ENCODE measurements at places on chromosomes 12 and 14. TPM values are rescaled to one million over a fixed set of nuclear protein-coding genes. Genes with fewer than 3 reads are reported as not detected.

The KRT3 gene
- total RNA-seq, result not detected

The PCED1B gene
- total RNA-seq, result 5.0 TPM

The ATF7IP gene
- total RNA-seq, result 91.8 TPM

The TGM1 gene
- total RNA-seq, result 13.2 TPM

The POMT2 gene
- 30.4 TPM for total RNA-seq

The RTN1 gene
- total RNA-seq, result 5.4 TPM

The RAN gene
- 223 TPM for total RNA-seq

The GABARAPL1 gene
- total RNA-seq, result 167 TPM

The ACRBP gene
- total RNA-seq, result 1.9 TPM

The GCH1 gene
- total RNA-seq, result 6.4 TPM

The LRRC9 gene
- total RNA-seq, result not detected

- DNase-seq, result peak; percentile 75
These were observed 132.6 kb upstream of the MAP1LC3B2 start for GRCh38 chr12:116426391-116427136.

GRCh38 chr14:55688566-55688965, 108.6 kb downstream of the KTN1 start:
- no peak for DNase-seq

GRCh38 chr14:75660238-75660629, 442 bp downstream of the ERG28 start:
- no peak for DNase-seq

DNA sequence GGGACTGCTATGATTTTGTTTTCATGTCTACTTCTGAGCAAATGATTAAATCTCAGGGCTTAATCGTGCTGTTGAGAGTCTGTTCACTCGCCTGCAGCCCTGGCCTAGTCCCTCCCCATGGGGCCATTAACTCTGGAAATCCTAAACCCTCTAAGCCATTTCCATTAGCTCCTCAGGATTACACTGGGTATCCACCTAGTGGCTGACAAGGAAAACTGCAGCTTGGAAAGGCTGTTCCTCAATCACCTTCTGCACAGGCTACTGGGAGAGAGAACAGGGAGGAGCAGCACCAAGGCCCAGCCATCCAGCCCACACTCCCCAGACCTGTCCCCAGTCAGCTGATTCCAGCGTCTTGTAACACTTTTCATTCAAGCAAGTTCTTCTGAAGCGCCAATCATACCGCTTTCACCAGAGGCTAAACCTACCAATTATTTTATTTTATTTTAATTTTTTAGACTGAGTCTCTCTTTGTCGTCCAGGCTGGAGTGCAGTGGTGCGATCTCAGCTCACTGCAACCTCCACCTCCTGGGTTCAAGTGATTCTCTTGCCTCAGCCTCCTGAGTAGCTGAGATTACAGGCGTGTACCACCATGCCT, 48.7 kb downstream of the NEUROD4 start:
- no peak for DNase-seq

- no peak for DNase-seq
These were observed 10.6 kb downstream of the SEL1L start for GRCh38 chr14:81523016-81523415.

GRCh38 chr12:1629338-1630132, 504 bp downstream of the WNT5B start:
- DNase-seq, result peak; percentile 68

DNA sequence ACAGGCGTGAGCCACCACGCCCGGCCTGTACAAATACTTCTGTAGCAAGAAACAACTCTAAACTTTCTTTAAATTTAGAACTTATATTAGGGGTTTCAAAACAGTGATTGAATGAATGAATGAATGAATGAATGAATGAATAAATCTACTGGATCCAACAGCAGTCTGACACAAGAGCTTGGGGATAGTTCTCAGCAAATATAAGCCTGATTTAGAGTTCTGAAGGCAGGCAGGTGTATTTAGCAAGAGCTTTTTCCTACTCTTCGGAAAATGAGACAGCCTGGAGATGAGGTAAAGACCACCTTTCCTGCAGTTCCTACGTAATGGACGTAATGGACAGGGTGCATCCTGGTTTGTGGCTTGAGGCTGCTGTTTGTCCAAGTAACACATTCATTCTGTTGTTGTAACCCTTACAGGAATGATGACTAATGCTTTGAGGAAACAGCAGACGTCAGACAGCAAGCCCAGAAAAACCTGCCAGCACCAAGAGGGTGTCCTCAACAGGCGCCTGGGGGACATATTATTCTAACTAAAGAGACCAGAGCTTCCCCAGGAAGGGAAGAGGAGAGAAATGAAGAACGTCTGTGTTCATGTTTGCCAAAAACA, 277.4 kb upstream of the SOX5 start:
- DNase-seq, result no peak

DNA sequence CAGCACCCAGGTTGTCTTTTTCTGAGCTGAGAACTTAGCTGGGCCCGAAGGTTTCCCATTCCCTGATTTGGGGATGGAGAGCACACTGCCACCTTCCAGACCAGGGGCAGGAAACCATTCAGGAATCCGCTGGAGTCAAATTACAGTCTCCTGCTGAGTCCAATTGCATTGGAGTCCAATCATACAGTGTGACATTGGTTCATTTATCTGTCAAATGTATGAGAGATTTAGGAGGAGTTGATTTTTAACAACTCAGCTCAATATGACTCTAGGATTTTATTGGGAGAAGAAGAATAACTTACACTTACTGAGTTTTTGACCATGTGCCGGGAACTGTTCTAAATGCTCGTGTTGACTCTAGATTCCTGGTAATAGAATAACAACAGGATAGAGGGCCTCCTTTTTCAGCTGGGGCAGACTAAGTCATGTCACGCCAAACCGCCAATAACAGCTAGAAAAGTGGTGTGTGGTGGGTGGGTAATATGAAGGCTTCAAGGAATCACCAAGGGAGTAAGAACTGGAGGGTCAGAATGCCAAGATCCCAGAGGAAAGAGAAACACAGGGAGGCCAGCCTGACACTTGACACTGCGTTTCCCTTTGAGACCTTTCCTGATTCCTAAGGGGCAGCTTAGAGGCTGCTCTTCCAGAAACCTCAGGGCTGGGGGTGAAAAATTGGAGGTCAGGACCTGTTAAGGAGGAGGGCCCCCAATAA, 11.5 kb downstream of the SYNDIG1L start:
- no peak for DNase-seq

DNA sequence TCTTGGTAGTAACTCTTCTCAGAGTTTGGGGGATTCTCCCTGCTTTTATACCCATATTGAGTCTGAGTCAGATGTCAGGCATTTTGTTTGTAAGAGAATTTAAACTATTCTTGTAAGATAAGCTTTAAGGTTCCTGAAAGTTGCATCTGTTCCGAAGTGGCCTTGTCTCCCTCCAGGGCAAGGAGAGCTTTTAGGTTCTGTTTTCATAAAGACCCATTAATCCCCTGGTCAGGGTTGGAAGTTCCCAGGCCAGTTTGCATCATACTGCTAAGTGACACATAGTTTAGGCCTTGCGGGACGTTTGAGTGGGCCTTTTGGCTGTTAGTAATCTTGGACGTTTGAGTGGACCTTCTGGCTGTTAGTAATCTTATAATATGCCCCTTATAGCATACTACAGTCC, 396.7 kb downstream of the NPAS3 start:
- no peak for DNase-seq

GRCh38 chr14:49594347-49595091, 4.2 kb upstream of the LRR1 start:
- DNase-seq, result no peak

- no peak for DNase-seq
These were observed 12.9 kb downstream of the RIOX1 start for GRCh38 chr14:73503648-73504047.

DNA sequence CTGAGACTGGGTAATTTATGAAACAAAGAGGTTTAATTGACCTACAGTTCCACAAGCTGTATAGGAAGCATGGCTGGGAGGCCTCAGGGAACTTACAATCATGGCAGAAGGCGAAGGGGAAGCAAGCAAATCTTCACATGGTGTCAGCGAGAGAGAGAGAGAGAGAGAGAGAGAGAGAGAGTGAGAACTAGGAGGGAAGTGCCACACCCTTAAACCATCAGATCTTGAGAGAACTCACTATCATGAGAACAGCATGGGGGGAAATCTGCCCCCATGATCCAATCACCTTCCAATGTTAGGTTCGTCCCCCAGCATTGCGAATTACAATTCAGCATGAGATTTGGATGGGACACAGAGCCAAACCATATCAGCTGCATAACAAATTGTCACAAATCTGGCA, 96.7 kb downstream of the CHST11 start:
- no peak for DNase-seq

DNA sequence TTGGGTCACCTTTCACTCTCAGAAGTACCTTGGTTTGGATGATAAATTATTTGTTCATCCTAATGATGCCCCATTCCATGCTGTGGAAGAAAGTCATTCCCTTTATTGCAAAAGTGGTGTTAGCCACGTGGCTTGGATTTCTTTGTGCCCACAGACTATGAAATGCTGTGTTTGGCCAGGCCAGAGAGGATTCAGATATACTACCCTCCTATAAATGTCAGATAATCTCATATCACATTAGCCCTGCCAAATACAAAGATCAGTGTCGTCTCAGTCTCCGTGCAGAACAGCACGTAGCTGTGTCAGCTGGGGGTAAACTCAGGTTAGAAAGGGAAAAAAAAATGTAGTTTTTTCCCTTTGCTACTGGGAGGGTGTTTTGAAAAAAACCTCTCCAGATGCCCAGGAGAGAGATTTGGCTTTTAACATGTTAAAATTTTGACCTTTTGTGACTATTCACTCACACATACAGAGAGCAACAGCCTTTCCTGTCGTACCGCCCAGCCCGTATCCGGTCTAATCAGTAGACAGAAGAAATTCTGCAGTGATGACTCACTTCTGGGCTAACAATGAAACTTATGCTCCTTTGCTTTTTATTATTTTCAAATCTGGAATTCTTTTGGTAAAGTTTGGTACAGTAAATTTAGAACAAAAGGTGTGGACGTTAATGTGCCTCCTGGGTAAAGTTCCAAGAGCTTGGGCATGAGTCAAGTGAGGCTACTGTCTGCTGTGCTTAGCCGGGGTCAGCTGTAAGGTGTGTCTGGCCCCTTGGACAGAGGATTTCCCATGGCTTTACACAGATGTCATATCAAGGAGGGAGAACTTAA, 8.5 kb upstream of the PTPRB start:
- DNase-seq, result no peak

- peak; percentile 80 for DNase-seq
These were observed 32.2 kb upstream of the SERPINA6 start for GRCh38 chr14:94355191-94355794.

- DNase-seq, result no peak
These were observed 3.2 kb downstream of the CFL2 start for GRCh38 chr14:34711169-34711568.

DNA sequence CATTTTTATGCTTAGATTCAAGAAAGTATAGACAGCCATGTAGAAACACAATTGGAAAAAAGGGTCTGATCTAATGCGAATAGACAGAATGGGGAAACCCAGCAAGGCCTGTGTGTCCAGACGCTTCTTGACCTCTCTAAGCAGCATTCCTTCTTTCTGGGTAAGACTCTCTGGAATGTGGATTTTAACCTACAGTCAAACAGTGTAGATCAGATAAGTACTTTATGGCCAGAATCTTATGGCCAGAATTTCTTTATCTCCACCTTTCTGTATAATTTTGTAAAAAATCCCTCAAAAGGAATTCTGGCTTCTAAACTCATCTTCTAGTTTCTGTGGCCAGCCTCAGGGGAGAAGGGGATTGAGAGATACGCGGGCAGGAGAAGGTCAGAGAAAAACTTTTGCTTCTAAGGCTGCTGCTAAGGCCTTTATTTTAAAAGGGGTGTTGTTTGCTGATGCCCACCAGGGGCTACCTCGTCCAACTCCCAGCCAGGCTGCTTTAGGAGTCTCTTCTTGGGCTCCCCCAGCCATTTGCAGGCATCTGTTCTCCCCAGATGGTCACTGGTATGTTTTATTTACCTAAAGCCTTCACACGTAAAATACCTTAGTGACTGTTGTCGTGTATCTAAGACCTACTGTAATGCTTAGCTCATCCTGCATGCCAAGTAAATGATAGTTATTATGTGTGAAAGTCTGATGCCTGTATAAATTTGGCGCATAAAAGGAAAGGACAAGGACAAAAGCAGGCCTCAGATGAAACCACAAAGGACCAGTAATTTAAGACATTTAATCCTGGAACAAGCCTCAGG, 68.4 kb downstream of the ANO6 start:
- DNase-seq, result no peak

- no peak for DNase-seq
These were observed 68.8 kb upstream of the TRAF3 start for GRCh38 chr14:102708494-102708893.

- no peak for DNase-seq
These were observed 93.4 kb upstream of the CPM start for GRCh38 chr12:69026336-69026735.

- no peak for DNase-seq
These were observed 63.1 kb downstream of the DIP2B start for GRCh38 chr12:50567926-50568325.

- no peak for DNase-seq
These were observed 92.7 kb upstream of the HECTD1 start for GRCh38 chr14:31300296-31300695.

- no peak for DNase-seq
These were observed 29.3 kb downstream of the KICS2 start for GRCh38 chr12:64192644-64193444.

DNA sequence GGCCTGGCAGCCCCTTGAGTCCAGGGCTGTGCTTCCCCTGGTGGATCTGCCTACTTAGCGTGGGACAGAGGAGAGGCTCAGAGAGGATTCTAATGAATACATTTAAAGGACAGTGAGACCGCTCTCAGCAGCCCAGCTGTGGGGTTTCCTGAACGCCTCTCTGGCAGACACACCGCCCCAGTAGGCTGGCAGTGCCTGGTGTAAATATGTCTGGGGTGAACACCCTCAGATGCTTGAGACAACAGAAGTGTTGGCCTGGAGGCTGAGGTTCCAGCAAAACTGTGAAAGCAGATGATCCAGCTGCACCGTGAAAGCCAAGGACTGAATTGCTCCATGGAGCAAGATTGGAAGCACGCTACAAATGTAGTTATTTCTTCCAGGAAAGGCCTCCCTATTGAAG, 55.1 kb downstream of the LRRC74A start:
- DNase-seq, result no peak

GRCh38 chr12:100656141-100656540, 82.7 kb downstream of the GAS2L3 start:
- no peak for DNase-seq

GRCh38 chr14:30143627-30144026, 216.0 kb upstream of the PRKD1 start:
- no peak for DNase-seq

DNA sequence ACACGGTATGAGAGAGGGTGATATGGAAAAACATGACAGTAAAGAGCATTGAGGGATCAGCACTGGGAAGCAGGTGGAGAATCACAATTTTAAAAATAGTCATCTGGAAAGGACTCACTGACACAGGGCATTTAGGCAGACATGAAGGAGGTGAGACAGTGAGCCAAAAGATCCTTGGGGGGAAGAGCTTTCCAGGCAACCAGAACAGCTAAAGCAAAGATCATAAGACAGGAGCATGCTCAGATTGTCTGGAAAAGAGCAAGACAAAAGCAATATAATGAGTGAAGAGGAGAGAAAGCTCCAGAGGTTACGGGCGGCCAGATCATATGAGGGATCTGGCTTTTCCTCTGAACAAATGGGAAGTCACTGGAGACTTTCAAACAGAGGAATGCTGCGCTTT, 63.9 kb downstream of the DENND5B start:
- no peak for DNase-seq

GRCh38 chr12:121536054-121536898, 44.5 kb downstream of the KDM2B start:
- peak; percentile 91 for DNase-seq

Measured in sciatic nerve (tissue), 2 donors.